Liver (tissue), 10 donors: ENCODE measurements at places on chromosomes 2 and 18. TPM values are rescaled to one million over a fixed set of nuclear protein-coding genes. Genes with fewer than 3 reads are reported as not detected.

The TCF4 gene
- polyA plus RNA-seq: 8.5 TPM

The EPAS1 gene
- polyA plus RNA-seq: 70.7 TPM

The CEBPZOS gene
- polyA plus RNA-seq: 9.1 TPM

The STAT4 gene
- polyA plus RNA-seq: 0.85 TPM

The PLEK gene
- polyA plus RNA-seq: 3.9 TPM

The SPATA3 gene
- polyA plus RNA-seq: not detected

The ANKRD30B gene
- polyA plus RNA-seq: not detected

The LYG1 gene
- polyA plus RNA-seq: 0.85 TPM

The DPP10 gene
- 0.05 TPM for polyA plus RNA-seq

The CTLA4 gene
- polyA plus RNA-seq: not detected

The ALPP gene
- not detected for polyA plus RNA-seq

The RNF25 gene
- 14.0 TPM for polyA plus RNA-seq

The VIL1 gene
- polyA plus RNA-seq: 16.4 TPM

The FMNL2 gene
- 1.5 TPM for polyA plus RNA-seq

The DTNB gene
- 9.1 TPM for polyA plus RNA-seq

The ATP8B1 gene
- polyA plus RNA-seq: 5.0 TPM

The LAMA1 gene
- 0.35 TPM for polyA plus RNA-seq

The SERPINB3 gene
- polyA plus RNA-seq: not detected

The IL36G gene
- not detected for polyA plus RNA-seq

The ALPI gene
- 0.02 TPM for polyA plus RNA-seq

The NGEF gene
- 10.7 TPM for polyA plus RNA-seq

The MAP3K19 gene
- polyA plus RNA-seq: not detected

The ADRA2B gene
- 3.7 TPM for polyA plus RNA-seq

The FAHD2A gene
- polyA plus RNA-seq: 105 TPM

The LONRF2 gene
- polyA plus RNA-seq: 0.06 TPM

The ABCG5 gene
- polyA plus RNA-seq: 18.7 TPM

The RAX gene
- not detected for polyA plus RNA-seq

The GRHL1 gene
- polyA plus RNA-seq: 3.6 TPM

The MSH6 gene
- polyA plus RNA-seq: 14.0 TPM

The NYAP2 gene
- polyA plus RNA-seq: not detected
